SK-N-MC (cell line): ENCODE measurements at places on chromosomes 16 and 17.

DNA sequence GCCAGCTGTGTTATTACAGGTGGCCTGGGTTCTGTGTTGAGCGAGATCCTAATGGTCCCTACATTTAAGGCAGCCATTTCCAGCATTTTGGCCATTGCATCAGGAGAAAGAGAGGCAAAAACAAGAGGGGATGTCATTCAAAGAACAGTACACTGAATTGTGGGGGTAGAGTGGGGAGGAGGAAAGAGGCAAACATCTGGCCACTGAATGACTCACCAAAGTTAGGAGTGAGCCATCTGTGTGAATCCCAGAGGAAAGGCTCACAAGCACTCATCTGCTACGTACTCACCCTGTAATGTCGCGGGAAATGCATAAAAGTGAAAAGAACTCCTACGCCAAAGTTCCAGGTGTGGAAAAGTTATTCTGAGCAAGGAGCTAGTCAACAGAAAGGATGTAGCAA is 16.7 kb downstream of the KRABD2 start:
- no peak for DNase-seq

DNA sequence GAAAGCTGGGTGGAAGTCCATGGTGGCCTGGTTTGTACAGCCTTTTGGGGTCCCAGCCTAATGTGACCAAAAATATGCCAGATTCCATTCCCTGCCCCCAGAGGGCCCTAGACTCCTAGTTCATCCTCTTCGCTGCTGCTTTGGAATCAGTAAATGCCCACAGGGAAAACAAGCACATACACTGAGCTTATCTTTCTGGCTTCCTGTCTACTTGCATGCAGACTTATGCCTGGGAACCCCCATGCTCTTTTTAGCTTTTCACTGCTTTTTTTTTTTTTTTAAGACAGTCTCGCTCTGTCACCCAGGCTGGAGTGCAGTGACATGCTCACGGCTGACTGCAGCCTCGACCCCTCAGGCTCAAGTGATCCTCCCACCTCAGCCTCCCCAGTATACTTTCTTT is 6.2 kb upstream of the CD300LG start:
- DNase-seq = peak; percentile 73

DNA sequence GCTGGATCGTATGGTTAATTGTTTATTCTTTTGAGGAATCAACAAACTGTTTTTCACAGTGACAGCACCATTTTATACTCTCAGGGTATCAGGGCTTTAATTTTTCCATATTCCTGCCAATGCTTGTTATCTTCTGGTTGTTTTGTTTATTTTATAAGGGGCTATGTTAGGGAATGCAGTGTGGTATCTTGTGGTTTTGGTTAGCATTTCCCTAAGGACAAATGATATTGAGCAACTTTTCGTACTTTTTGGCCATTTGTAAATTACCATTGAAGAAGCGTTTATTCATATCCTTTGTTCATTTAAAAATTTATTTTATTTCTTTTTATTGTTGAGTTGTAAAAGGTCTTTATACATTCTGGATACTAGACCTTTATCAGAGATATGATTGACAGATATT is 322.0 kb upstream of the SALL1 start:
- no peak for DNase-seq

DNA sequence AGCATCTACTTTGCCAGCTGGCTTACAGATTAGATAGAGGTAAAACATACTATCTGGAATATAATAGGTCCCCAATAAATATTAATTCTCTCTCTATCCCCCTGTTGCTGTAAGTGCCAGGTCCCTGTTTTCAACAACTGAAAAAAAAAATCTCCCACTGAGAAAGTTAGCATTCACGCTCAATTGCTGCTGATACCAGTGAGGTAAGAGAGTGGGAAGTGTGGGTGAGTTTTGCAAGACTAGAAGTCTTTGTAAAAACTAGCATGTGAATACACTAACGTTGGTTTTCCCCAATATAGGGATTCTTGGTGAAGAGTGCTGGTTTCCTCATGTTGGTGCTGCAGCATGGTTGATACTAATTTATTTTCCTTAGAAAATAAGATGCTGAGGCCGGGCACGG is 11.7 kb upstream of the TAOK1 start:
- DNase-seq = no peak

DNA sequence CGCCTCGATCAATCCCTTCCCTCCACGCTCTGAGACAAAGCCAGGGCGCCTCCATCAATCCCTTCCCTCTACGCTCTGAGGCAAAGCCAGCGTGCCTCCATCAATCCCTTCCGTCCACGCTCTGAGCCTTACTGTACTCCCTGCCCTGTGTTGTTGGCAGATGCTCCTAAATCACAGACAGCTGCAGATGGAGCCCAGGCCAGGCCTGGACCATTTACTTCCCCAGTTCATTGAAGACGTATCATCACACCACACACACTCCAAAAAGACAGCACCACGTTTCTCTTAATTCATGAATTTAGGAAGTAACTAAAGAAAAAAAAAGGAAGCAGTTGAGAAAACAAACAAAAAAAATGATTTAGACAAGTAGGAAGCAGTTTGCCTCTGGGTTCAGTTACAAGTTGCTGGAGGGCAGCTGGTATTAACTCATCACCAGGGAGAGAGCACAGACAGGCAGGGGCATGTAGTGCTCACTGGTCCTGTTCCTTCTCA is 7.4 kb upstream of the CD300LD start:
- DNase-seq = no peak

- no peak for DNase-seq
Measured at GRCh38 chr17:40535924-40536294, 29.4 kb downstream of the CCR7 start.

DNA sequence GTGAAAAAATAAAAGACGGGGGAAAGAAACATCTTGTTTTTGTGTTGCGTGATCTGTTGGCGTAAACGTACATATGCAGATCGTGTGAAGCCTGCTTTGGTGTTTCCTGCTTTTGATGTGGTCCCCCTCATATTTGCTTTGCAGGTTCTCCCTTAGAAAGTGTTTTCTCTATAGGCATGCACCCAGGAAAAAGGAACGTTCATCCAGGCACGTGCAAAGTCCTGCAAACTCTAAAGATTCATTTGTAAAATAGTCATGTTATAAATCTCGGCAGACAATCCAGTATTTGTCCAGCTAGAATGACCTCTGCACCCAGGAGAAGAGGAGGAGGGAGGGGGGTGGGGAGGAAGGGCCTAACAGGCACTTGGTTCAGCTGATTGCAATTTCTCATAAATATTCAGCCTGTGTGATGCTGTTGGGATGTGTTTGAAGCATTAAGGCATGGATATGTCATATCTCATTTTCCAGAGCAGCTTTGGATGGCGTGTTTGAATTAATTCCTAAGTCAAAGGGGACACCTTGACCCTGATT is 40.3 kb upstream of the DDX52 start:
- no peak for DNase-seq

- DNase-seq = no peak
Measured at GRCh38 chr16:15513156-15513555, 78.8 kb downstream of the BMERB1 start.

GRCh38 chr17:18039535-18040260 is 490 bp downstream of the GID4 start:
- DNase-seq = no peak

- DNase-seq = no peak
Measured at GRCh38 chr16:16048904-16049582, 99.6 kb downstream of the ABCC1 start.

GRCh38 chr16:78324649-78325285 is 225.3 kb downstream of the WWOX start:
- no peak for DNase-seq

DNA sequence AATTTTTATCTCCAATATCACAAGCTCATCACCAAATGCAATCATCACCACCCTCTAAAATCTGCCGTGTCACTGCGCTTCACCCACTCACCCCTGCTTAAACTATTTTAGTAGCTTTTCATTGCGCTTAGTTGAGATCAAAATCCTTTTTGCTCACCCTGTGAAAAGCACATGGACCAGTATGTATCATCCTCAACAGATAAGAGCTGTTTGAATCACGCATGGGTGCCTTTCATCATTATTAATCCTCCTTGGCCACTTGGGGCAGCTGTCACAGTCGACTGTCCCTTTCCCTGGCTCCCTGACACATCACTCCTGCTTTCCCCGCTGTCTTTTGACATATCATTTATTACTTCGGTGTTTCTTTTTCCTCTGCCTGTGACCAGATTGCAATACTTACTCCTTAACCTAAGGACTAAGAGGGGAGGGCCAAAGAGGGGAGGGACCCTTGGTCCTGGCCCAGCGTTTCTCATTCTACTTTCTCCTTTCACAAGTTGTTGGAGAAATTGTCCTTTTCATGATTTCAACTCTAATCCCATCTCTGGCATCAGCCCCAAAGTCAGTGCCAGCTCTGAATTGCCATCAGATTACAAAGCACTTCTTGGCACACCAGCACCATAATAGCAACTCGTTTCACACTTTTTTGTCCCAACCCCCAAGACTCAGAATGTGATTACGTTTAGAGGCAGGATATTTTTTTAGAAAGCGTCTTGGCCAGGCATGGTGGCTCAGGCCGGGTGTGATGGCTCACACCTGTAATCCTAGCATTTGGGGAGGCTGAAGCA is 8.6 kb upstream of the KDM6B start:
- no peak for DNase-seq

GRCh38 chr17:75518201-75518600 is 1.9 kb downstream of the TSEN54 start:
- DNase-seq = no peak

- no peak for DNase-seq
Measured at GRCh38 chr17:72141336-72141735, 20.5 kb downstream of the SOX9 start.

GRCh38 chr17:29256735-29257466 is 10.2 kb downstream of the CRYBA1 start:
- no peak for DNase-seq

GRCh38 chr17:1758807-1759206 is 3.1 kb upstream of the SERPINF1 start:
- no peak for DNase-seq

DNA sequence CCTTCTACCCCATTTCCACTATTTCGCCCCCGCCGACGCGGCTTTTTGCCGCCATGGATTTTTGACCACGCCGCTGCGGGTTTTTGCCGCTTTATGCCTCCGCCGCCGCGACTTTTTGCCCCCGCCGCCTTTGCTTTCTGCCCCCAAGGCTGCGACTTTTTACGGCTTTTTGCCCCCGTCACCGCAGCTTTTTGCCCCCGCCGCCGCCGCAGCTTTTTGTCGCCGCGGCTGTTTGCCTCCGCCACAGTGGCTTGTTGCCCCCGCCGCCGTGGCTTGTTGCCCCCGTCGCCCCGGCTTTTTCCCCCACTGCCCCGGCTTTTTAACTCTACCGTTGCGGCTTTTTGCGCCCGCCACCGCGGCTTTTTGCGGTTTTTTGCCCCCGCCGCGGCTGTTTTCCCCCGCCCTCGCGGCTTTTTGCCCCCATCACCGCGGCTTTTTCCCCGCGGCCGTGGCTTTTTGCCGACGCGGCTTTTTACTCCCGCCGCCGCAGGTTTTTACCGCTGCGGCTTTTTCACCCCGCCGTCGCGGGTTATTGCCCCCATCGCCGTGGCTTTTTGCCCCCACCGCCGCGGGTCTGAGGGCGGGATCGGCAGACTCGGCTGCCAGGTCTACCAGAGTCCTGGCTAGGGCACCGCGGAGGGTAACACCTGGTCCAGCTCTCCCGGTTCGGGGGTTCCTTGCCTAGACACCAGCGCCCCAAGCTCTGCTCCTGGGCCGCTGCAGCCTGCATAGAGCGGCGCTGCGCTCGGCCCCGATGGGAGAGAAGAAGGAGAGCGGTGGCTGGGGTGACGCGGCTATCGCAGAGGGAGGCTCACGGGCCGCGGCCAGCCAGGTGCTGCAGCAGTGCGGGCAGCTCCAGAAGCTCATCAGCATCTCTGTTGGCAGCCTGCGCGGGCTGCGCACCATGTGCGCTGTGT is 562.7 kb upstream of the WSB1 start:
- DNase-seq = no peak

DNA sequence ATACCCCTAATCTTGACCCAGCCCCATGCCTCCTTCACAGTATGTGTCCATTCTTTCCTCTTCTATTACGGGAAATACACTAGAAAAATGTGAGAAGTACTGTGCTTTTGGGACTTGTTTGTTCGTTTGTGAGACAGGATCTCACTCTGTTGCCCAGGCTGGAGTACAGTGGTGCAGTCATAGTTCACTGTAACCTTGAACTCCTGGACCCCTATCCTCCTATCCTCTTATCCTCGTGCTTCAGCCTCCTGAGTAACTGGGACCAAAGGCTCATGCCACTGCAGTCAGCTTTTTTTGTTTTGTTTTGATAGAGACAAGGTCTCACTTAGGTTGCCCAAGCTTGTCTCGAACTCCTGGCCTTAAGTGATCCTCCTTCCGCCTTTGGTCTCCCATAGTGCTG is 29.9 kb upstream of the RASL10B start:
- DNase-seq = no peak

GRCh38 chr16:354971-355461 is 2.5 kb upstream of the AXIN1 start:
- DNase-seq = no peak

- DNase-seq = no peak
Measured at GRCh38 chr17:9055281-9055680, 34.0 kb downstream of the NTN1 start.

DNA sequence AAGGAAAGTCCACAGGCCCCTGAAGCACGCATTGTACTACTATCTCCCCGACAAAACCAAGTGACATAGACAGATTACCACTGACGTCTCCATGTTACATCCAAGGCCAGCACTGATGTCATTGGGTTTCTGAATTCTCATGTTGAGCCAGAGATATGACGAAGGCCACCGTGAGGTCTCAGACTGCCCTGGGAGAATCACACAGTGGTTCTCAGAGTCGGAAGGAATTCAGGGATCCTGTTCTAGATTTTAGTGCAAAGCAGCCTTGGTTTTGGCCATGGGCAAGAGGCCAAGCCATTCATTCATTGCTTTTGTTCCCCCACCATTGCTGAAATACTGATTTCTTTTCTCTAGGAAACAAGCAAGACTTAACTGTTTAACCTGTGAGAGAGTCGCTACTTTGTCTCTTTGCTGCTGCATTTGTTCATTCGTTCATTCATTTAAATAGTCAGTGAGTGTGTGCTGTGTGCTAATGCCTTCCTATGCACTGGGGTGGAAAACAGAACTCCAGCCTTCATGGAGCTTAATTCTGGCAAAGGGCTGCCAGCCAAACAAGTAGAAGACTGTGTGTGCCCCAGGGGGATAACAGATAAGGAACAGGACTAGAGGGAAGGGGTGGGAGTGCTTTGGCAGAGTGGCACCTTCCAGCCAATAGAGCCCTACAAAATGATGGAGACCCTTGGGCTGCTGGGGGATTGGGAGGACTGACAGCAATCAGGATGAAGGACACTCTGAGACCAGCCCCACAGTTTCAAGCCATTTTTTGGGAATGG is 222.3 kb downstream of the MSI2 start:
- DNase-seq = no peak

- DNase-seq = peak; percentile 84
Measured at GRCh38 chr17:59093702-59094231, 12.9 kb downstream of the TRIM37 start.

GRCh38 chr16:69709456-69710084 is 16.8 kb downstream of the NQO1 start:
- DNase-seq = peak; percentile 28

DNA sequence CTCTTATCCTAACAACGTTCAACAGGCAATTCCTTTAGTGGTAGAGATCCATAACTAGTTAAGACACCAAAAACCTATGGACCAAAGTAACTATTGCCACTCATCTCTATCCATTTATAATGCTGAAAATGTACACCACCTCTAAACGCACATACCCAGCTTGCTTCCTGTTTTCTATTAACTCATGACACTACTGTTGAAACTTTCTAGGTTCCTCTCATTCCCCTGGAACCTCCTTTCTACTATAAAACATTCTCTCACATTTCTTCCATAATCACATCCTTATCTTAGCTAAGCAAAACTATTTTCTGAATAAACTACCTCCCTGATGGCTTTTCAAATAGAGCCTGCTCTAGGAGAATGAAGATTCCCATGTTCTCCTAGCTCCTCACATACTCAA is 42.9 kb upstream of the KSR1 start:
- DNase-seq = no peak

GRCh38 chr17:51015145-51015558 is 105.5 kb downstream of the SPAG9 start:
- no peak for DNase-seq
